ENCODE measurements at places on chromosomes 16 and 17.

DNA sequence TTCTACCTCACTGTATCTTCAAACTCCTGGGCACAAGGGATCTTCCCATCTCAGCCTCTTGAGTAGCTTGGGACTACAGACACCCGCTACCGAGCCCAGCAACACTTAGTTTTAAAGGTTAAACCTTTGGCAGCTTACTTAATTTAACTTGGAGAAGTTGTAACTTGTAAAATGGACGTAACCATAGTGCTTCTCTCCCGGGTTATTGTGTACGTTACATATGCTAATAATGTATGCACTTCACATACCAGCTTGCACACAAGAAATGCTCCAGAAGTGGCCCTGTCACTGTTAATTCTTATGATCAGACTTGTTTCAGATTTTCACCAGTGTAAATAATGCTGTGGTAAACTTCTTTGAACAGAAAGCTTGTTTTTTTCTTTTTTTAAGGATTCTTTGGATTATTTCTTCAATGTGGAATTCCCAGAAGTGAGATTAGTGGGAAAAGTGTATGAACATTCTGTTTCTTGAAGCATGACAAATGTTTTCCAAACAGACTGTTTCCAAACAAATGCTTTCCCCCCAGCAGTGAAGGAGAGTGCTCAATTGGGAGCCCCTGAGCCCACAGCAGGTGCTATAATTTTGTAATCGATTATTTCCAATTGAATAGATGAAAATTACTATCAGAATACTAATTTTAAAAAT, 61.5 kb downstream of the EPN2 start:
- no peak for DNase-seq

DNA sequence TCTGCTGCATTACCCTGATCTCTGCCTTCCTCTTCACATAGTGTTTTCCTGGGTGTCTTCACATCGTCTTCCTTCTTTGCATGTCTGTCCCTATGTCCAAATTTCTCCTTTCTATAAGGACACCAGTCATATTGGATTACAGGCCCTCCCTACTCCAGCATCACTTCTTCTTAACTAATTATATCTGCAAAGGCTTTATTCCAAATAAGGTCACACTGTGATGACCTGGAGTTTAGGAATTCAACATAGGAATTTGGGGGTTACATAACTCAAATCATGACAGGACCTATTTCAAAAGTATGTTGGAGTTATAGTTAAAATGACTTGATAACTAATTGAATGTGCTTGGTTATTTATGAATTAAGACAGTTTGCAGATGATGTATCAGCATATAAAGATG, 490.5 kb upstream of the ERCC4 start:
- no peak for DNase-seq

DNA sequence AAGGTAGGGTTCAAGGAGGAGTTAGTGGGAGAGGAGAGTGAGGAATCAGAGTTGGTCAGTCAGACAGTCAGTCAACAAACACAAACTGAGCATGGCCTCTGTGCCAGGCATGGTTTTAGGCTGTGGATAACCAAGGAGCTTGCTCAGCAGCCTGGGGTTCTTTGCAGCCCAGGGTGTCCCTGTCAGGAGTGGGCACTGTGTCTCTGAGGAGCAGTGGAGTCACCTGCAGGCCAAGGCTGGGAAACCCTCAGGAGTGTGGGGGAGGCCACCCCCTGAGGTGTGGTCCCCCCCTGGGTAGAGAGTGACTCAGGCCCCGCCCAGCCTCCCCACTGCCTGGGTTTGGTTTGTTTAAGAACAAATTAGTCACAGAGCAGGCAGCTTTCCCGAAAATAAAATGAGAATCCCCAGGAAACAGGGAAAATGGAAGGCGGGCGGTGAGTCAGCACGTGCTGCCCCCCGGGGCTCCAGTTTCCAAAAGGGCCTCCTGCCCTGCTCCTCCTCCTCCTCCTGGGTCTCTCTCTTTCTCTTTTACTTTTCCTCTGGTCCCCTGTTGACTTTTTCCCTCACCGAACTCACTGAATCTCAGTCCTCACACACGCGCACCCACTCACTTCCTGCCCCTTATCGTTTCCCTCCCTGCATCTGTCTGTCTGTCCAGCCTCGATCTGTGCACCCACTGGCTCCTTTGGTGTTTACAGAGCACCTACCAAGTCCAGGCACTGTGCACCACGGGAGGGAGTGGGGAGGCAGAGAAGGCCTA, 44.3 kb downstream of the SOCS3 start:
- DNase-seq, result no peak

- DNase-seq, result no peak
These were observed 98.0 kb downstream of the KPNA2 start for GRCh38 chr17:68133346-68134045.

DNA sequence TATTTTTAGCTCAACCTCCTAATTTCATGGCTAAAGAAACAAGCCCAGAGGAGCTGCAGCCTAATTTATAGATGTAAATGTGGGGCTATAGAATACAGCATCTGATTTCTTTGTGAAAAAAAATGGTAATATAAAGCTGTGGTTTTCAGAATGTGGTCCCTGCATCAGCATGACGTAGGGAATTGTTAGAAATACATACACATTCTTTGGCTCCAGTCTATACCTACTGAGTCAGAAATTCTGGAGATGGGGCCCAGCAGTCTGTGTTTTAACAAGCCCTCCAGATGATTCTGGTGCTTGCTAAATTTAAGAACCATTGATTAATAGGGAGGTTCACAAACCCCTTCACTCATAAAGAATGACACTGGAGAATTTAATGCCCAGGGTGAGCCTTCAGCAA, 18.1 kb upstream of the MYH8 start:
- no peak for DNase-seq

GRCh38 chr17:42101513-42102292, 3.4 kb upstream of the ZNF385C start:
- peak; percentile 27 for DNase-seq

Data from anterior cingulate cortex (tissue), 58 donors.